ENCODE measurements at places on chromosomes 7 and 10.

- DNase-seq, result no peak
These were observed 101.7 kb upstream of the SVIL start for GRCh38 chr10:29736366-29737073.

GRCh38 chr7:31651234-31652062, 35.6 kb upstream of the PPP1R17 start:
- DNase-seq, result no peak

DNA sequence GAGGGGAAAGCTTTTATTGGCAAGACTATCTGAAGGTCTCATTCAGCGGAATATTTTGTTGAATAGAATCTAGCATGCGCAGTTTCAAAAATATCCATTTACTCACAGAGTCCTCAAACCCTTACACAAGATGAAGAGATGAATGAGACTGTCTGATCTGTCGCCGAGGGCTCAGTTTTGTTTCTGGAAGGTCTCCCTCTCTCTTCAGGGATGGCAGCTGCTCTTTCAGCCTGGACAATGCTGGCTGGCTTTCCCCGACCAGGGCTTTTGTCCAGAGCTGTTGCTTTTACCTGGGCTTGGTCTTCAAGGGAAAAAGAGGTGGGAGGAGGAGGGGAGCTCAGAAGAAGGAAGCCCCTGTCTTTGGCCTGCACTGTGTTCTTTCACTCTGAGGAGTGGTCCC, 81.9 kb upstream of the BTBD16 start:
- DNase-seq, result no peak

- no peak for DNase-seq
These were observed 68.1 kb upstream of the LEP start for GRCh38 chr7:128172963-128173362.

DNA sequence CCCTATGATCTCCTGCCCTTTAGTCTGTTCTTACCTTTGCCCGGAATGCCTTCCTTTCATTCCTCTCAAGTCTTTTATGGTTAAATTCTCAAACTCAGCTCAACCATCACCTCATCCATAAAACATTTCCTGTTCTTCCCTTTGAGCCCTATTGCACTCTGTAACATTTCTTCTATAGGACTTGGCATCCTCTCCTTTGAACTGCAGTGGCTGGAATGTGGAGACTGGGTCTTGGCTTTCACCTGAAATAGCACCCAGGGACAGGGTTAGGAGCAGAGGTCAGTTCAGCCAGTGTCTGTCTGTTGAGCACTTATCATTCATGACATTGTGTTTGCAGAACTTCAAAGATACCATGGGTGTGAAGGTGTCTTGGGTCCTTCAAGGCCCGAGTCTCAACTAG, 7.2 kb downstream of the NFE2L3 start:
- no peak for DNase-seq

- no peak for DNase-seq
These were observed at the start of gene NKX1-2 for GRCh38 chr10:124450012-124450782. NKX1-2 (minus strand) TSS chr10:124450035; CDS start chr10:124449943, 92 bp downstream.

Measured in IMR-90 (cell line).